Activated CD4-positive, alpha-beta T cell treated with anti-CD3 and anti-CD28 coated beads for 1 hour (primary cell): ENCODE measurements at places on chromosomes 13 and 19.
A peak's percentile ranks its signal among the peaks of the same experiment; 100 is the strongest.

GRCh38 chr13:46495651-46496050 is 57.3 kb upstream of the LRCH1 start:
- no peak for DNase-seq

DNA sequence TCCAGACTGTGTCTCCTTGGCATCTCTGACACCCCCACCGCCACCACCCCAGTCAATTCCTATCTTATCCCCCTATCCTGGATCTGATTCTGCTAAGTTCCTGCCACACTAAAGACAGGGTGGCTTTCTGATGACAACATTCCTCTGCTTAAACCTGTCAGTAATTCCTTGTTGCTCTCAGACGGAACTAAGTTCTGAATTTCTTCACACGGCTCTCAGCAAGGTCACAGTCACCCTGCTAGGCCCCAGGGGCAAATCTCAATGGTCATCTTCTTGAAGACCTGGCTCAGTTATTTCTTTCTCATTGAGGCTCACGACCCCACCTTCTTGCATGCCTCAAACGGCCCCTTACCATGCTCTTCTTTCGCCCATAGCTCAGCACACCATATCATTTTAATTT is 7.6 kb downstream of the ALOX5AP start:
- DNase-seq: no peak

GRCh38 chr19:17254636-17255035 is 8.9 kb upstream of the NR2F6 start:
- no peak for DNase-seq

DNA sequence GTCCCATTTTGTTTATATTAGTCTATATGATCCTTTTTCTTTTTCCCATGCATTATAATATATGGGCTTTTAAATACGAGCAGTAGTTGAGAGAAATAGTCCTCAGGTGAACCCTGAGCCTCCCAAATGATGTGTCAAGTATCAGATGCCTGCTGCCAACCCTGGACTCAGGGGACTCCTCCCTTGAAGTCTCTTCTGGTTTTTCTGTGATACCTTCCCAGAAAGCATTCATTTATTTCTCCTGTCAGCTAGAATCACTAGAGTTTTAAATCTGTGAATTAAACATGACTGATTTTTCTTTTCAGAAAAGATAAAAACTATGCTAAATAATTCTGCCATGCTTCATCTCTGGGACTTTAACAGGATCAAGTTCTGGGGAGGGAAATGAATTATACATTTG is 184.6 kb downstream of the LIG4 start:
- DNase-seq: no peak

- no peak for DNase-seq
These were observed 11.9 kb upstream of the SLC10A2 start for GRCh38 chr13:103078158-103078557.

DNA sequence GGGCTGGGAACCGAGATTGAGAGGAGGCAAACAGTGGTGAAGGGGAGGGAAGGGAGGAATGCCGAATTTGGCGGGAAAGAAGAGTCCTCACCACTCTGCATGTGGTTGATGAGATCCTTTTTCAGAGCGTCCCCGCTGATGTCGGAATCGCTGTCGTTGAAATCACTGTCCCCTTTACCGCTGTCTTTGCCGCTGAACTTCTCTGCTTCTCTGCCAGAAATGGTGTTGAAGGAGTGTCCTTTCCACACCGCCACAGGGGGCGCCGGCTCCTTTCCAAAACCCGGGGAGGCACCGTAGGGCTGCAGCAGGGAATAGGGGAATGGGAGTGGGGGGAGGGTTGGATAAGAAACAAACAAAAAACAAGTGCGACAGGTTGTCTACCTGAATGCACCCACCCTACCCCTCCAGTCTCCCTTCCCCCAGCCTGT is 3.1 kb downstream of the PCDH8 start:
- no peak for DNase-seq

- no peak for DNase-seq
These were observed 39.7 kb downstream of the RCBTB2 start for GRCh38 chr13:48493066-48493765.

DNA sequence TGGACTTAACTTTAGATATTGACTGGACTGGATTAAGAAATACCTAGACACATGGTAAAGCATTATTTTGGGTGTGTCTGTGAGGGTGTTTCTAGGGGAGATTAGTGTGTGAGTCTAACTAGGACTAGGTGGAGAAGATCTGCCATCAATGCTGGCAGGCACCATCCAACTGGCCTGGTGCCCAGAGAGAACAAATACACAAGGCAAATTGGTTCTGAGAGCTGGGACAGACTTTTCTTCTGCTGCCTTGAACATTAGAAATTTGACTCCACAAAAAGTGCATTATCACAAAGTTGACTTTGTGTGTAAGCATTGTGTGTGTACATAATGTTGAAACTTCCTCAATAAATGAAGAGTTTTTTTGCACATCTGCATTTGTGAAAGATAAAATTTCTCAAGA is 522.1 kb downstream of the SUCLA2 start:
- no peak for DNase-seq

- peak; percentile 1 for DNase-seq
These were observed 111.2 kb downstream of the GADD45B start for GRCh38 chr19:2587001-2587719.

- no peak for DNase-seq
These were observed 1129.5 kb downstream of the DIAPH3 start for GRCh38 chr13:59034198-59034597.

- DNase-seq: no peak
These were observed 46.8 kb upstream of the URAD start for GRCh38 chr13:28035146-28035782.

GRCh38 chr13:94248454-94249228 is 230.8 kb downstream of the DCT start:
- DNase-seq: no peak

DNA sequence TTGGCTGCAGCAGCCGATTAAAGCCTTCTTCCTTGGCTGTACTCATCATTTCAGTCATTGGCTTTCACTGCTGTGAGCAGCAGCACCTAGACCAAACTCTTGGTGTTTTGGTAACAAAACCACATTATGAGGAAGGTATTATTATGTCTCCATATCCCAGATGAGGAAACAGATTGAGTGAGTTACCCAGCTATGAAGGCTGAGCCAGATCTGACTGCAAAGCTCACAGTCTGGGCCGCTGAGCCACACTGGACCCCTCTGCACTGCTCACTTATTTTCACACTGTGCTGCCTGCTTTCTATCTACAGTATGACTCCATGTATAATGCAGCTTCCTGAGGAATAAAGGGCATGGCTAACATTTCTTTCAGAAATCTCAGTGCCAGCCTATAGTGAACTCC is 24.5 kb downstream of the CRYL1 start:
- no peak for DNase-seq

DNA sequence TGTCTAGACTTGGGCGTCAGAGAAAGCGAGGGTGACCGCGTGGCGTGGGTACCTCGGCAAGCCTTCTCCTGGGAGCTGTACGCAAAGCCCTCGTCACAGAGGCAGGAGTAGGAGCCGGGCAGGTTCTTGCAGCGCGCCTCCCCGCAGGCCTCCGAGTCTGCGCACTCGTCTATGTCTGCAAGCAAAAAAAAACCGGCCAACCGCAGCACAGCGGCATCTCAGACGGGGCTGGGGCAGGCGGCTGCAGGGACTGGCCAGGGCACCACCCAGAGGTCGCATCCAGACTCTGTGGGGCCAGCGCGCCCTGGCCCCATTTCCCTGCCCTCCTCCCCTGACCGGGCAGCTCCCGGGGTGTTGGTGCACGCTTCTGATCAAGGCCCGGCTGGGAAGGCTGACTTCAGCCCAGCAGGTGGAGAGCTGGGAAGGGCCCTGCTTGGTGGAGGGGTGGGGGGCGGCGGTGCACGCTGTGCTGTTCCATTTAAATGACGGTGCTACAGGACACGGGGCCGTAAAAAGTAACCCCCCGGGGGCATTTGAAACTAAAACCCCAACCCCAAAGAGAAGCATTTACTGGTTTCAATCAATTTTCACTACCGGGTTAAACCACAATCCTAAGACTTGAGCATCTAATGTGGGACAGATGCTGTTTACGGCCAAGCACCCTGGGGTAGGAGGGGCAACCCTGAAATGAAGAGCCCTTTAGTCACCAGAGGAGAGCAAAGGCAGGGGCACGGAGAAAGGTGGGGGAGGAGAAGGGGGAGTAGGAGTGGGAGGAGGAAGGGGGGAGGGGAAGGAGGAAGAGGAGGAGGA is 28.2 kb downstream of the GAS6 start:
- DNase-seq: no peak

DNA sequence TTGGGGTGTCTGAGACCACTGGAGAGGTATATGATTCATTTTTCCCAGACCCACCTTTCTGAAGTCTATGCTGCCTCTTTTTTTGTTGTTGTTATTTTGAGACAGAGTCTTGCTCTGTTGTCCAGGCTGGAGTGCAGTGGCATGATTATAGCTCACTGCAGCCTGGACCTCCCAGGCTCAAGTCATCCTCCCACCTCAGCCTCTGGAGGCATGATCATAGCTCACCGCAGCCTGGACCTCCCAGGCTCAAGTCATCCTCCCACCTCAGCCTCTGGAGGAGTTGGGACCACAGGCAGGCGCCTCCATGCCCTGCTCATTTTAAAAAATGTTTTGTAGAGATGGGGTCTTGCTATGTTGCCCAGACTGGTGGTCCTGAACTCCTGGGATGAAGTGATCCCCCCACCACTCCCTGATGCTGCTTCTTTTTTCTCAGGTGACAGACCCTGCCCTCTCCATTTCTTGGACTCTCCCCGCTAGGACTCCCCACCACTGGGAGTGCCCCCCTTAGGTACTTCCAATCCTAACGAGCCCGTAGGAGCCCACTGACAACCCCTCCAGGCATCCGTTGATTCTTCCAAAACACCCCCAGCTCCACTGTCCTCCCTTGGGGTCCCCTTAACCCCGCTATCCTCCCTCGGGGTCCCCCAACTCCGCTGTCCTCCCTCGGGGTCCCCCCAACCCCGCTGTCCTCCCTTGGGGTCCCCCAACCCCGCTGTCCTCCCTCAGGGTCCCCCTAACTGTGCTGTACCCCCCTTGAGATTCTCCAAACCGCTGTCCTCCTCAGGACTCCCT is 45.4 kb downstream of the ARHGEF18 start:
- DNase-seq: no peak

DNA sequence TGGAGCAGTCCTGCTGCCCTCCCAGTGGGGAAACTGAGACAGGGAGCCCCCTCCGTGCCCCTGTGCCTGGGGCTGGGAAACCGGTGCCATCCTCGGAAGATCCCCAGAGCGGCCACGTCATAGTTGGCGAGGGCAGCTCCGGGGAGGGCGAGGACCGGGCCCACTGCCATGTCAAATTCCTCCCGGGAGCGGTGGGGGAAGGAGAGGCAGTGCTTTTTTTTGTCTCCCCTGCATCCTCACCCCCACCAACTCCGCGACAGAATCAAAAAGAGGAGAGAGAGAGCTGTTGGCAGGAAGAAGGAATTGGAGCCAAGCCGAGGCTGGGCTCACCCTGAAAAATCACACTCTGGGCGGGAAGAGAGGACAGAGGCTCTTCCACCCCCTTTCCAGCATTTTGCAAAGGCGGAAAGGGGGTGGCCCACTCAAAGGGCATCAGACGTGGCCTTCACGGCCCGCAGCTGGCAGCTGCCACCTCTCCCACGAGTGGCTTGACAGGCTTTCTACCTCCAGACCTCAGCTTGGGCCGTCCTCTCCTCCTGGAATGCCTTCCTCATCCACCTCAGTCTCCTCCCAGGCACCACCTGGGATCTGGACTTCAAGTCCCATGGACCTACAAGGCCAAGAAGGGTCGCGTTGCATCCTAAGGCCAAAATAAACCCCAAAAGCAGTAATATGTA is 19.6 kb upstream of the NFIC start:
- DNase-seq: no peak

DNA sequence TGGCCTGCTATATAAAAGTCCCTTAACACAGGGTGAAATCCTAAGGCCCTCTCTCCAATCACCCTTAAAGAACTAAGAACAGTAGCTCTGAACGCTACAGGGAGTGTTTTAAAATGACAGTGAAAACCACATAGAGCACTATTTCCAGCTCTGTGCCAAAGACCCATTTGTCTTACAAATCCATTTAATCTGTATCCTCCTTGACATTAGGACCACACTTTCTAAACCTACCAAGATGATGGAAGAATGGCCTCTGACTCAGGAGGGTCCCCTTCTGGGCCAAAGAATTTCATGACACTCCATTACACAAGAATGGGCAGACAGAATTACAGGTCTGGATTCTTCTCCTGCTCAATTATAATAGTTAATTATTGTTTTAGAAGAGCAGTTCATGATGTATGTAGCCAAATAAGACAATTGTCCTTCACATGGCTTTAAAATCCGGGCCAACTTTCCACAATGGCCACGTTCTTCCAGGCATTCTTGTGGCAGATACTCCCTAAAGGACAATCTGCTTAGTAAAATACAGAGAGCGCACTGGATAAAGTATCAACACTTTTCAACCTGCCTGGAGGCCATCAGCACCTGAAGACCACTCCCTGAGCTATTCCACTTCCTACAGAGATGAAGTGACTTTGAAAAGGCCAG is 61.0 kb downstream of the STK24 start:
- no peak for DNase-seq

- no peak for DNase-seq
These were observed 36.4 kb upstream of the NANOS3 start for GRCh38 chr19:13840305-13841085.

GRCh38 chr19:17999684-18000479 is 8.1 kb upstream of the ARRDC2 start:
- DNase-seq: no peak

DNA sequence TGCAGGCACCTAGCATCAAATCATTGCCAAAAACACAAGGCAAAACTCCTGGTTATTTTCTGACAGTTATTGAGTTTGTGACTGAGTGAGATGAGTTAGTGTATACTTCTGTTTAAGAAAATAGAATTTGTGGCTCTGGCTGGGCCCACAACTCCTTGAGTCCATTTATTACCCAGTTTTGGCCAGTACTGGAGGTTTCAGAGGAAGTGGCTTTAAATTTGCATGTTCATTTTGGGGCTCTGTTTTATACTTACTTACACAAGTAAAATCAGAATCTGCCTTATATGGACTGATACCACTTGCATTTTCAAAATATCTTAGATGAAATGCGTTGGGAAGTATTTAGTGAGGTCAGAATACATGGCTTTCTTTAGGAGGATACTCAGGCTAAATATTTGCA is 29.0 kb downstream of the TNFSF11 start:
- DNase-seq: no peak

GRCh38 chr13:101565317-101565716 is 112.8 kb downstream of the ITGBL1 start:
- no peak for DNase-seq

DNA sequence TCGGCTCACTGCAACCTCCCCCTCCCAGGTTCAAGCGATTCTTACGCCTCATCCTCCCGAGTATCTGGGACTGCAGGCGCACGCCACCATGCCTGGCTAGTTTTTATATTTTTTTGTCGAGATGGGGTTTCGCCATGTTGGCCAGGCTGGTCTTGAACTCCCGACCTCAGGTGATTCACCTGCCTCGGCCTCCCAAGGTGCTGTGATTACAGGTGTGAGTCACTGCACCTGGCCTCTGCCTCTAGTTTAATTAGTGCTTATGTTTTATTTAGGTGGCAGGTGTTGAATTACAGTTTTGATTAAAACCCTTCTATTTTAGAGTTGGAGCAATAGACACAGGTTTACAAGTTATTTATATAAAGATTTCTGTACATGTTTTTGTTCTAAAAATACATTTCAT is 42.8 kb downstream of the ATP11A start:
- no peak for DNase-seq

- DNase-seq: no peak
These were observed 34.2 kb downstream of the MBNL2 start for GRCh38 chr13:97256343-97256783.

GRCh38 chr13:90768116-90768515 is 579.4 kb upstream of the MIR17HG start:
- no peak for DNase-seq
